Left hindlimb (tissue), 1 donor: ENCODE measurements at places on chromosomes 2 and 18.
A peak's percentile ranks its signal among the peaks of the same experiment; 100 is the strongest.

GRCh38 chr18:3821524-3821923 lies 371.6 kb downstream of the TGIF1 start:
- DNase-seq = no peak

- DNase-seq = no peak
These were observed 247.3 kb downstream of the ZNF385B start for GRCh38 chr2:179614121-179614520.

DNA sequence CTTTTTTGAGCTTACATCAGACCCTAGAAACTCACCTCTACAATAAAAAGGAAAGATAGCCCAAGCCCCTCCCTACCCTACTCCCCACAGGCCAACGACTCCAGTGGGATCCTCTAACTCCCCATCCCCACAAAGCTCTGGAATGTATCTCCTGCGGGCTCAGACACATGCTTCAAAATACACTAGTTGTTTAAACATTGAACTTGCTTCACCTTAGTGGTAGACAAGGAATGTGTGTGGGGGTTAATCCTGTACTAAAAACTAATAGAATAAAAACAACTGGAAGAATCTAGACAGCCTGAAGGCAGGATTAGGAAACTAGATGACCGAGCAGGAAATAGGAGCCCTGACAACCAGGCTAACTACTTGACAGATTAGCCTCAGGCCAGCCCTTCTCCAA lies 211.5 kb downstream of the SUCLG1 start:
- DNase-seq = no peak

- DNase-seq = no peak
These were observed 1644.3 kb upstream of the NXPH2 start for GRCh38 chr2:140424471-140424870.

- DNase-seq = no peak
These were observed 6.2 kb downstream of the PARD3B start for GRCh38 chr2:204551512-204551863.

DNA sequence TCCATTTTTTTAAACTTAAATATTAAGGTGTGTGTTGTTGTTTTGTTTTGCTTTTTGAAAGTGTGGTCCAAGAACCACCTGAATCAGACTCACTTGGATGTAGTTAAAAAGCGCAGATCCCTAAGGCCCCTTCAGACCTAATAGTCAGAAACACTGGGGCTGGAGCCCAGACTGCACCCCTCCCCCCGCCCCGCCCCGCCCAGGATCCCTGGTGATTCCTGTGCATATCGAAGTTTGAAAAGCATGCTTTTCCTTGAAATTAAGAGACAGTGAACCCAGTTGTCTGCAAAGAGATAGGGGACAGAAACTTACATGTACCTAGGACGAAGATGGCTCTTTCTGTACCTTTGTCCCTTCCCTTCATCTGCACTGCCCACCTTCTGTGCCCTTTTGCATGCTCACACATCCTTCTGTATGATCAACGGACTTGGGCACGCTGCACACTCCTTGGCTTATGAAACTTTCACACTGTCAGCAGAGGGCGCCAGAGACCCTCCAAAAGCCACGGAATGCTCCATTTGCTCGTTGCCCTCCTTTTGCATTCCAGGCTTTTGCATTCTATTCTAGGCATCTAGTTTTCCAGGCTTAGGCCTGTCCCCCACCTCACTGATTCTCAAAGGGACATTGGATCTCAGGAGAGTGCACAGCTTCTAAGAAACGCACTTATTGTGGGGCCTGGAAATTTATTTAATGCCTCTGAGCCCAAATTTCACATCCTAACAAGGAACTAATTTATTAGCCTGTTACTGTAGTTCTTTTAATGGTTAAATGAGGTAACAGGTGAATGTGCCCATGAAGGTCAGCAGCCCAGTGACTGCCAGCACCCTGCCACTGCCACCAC lies 32.8 kb upstream of the SLC14A1 start:
- peak; percentile 82 for DNase-seq

- DNase-seq = no peak
These were observed 21.6 kb downstream of the DNMT3A start for GRCh38 chr2:25320077-25320476.

DNA sequence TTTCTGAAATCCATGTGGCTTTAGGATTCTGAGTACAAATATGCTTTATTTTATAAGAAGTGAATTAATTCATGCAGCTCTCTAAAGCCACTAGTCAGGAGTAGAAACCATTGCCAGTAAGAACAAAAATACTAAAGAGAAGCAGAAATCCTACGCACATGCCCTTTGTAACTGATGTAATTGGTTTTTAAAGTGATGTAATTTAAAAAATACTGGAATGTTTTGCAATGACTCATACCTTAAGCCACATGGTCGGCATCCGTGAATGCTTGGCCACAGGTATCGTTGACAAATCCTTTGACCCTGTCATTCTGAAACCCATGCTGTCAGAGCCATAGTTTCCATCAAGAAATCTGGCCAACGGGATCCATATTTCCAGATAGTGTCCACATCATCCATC lies 213.3 kb downstream of the ACKR3 start:
- DNase-seq = no peak

- DNase-seq = no peak
These were observed 33.3 kb upstream of the SESTD1 start for GRCh38 chr2:179297927-179298326.
